Muscle of leg (tissue), 16 donors: ENCODE measurements at places on chromosomes 4 and X.
A peak's percentile ranks its signal among the peaks of the same experiment; 100 is the strongest.

- no peak for DNase-seq
Observed at GRCh38 chr4:26001413-26001812, 87.4 kb downstream of the SMIM20 start.

- no peak for DNase-seq
Observed at GRCh38 chr4:112416464-112416863, 99.5 kb downstream of the NEUROG2 start.

- peak; percentile 55 for DNase-seq
Observed at GRCh38 chr4:27366104-27366823, 505.6 kb downstream of the STIM2 start.

DNA sequence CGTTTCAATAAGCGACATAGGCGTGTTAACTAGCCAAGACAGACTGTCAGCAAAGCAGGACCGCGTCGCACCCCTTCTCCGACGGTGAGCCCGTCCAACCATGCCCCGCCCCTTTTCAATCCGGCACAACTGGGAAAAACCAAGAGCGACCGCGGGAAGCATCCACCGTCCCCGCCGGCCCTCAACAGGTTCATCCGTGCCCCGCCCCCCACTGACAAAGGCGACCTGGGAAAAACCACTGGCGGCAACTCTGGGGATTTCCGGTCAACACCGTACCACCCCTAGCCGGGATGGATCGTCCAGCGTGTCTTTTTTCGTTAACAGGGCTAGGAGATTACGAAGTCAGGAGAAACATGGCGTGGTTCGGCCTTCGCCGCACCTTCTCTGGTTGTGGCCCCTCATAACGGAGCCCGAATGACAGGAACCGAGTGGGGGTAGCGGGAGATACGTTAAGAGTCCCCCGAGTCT lies 377 bp downstream of the TIMM17B start:
- peak; percentile 86 for DNase-seq

GRCh38 chr4:156290811-156291210 lies 337.1 kb upstream of the CTSO start:
- no peak for DNase-seq

GRCh38 chrX:119686087-119686691 lies 6.8 kb downstream of the SEPTIN6 start:
- peak; percentile 81 for DNase-seq

DNA sequence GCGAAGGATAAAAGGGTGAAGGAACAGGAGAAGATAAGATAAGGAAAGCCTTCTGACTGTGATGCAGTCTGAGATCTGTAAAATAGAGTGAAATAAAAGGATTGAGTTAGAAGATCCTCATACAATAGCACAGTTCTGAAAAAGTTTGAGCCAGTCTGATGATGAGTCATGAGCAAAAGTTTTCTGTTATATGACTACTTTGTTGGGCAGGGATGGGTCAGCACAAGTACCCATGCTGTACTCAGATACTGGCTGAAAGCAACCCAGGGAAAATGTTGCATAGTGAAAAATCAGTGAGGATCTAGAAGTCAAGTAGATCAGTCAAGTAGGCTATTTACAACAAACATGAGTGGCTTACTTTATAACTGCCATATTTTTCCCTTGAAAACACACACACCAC lies 253.5 kb downstream of the PCDH10 start:
- no peak for DNase-seq

- no peak for DNase-seq
Observed at GRCh38 chrX:20529711-20530110, 263.0 kb upstream of the RPS6KA3 start.

DNA sequence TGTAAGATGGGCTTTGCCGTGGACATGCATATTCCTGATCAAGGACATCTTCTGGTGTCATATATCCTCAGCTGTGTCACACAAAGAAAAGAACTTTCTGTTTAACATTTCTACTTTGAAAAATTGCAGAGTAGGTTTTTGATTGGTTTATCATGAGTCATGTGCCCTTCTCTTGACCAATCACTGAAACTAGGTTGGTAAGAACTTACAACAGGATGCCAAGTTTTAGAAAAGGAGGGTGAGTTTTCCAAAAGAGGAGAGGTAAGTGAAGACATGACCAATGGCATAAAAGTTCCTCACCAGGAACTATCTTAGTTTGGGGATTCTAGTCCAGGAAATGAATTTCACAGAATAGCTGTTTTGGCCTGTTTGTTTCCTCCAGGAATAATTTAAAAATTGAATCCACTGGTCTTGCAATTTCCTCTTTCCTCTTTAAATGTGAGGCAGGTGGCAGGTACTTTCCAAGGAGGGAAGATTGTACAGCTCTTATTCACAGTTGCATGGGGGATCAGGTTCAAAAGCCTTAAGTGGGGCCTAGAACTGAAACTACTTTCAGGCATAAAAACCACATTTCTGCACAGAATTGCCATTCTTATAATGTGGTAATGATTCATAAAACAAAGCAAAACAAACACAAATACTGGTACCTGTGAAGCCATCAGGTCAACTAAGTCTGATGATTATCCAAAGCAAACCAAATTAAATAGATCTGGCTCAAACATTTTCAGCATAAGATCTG lies 1114.5 kb upstream of the LCORL start:
- DNase-seq: no peak

DNA sequence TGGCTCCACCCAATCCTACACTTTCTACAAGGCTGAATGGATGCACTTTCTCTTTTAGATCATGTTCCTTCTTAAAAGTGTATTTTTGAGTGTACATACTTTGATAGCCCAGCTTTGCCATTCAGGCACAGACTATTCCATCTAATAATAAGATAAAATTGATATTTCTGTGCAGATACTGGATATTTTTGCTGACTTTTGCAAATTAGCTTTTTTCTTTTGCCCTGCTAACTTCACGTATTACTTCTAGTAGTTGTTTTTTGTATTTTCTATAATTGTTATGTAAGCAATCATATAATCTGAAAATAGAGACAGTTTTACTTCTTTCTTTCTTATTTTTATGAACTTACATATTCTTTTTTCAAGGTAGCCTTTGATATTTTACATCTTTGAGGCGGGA lies 13.5 kb upstream of the GYPA start:
- no peak for DNase-seq

- DNase-seq: no peak
Observed at GRCh38 chr4:26590639-26591038, 6.8 kb downstream of the TBC1D19 start.

DNA sequence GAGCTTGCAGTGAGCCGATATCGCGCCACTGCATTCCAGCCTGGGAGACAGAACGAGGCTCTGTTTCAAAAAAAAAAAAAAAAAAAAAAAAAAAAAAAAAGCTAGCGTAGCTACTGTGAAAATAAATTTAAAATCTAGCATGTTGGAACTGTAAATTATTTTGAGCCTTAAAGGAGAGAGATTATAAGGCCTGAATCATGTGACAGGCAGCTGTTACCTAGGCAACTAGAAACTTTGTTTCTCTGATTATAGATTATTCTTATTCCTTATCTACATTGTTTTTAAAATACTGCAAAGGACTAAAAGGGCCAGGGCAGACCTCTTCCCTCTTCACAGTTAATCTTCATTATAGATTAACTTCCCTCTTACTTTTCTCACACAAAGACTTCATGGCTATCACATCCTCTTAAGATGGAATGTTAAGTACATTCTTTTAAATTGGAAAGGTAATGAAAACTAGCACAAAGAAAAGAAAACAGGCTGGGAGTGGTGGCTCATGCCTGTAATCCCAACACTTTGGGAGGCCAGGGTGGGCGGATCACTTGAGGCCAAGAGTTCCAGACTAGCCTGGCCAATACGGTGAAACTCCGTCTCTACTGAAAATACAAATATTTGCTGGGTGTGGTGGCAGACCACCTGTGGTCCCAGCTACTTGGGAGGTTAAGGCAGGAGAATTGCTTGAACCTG lies 21.1 kb upstream of the PDS5A start:
- no peak for DNase-seq

GRCh38 chrX:129780441-129781105 lies 824 bp downstream of the SASH3 start:
- no peak for DNase-seq

- DNase-seq: no peak
Observed at GRCh38 chr4:77043507-77044136, 32.2 kb downstream of the CCNI start.

GRCh38 chr4:145805490-145805889 lies 125.5 kb downstream of the C4orf51 start:
- no peak for DNase-seq

DNA sequence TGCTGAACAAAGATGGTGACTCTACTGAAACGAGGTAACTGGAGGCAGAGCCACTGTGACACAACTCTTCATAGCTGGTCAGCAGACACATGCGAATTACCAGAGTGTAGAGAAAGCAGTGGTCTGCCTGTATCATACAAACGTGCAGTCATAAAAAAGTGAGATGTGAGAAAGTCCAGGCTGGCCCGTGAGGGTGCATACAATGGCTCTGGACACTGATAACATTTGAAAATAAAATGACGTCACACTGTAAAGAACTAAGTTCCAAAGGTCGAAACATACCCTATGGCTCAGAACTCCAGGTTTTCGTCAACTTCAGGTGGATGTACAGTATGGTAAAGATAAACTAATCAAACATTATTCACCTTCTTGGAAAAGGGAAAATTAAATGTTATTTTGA lies 95.7 kb downstream of the SHISA3 start:
- no peak for DNase-seq

DNA sequence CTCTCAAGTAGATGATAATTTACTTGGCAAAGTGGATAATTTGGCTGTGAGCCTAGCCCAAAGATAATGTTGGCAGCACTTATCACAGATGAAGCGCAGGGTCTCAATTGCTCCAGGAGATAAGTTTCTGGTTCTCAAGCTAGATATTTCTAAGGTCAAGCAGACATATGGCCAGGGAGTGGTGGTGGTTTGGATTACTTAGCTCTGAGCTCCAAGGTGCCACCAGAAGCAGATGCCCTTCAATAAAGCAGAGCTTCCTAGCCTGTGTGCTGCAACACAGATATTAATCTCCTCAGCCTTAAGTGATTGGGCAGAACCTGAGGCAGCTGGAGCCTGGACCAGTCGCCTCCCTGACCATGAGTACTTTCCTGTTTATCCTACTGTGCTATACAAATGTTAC lies 79.2 kb upstream of the NALF2 start:
- DNase-seq: no peak

- DNase-seq: no peak
Observed at GRCh38 chr4:47717188-47717587, 120.7 kb downstream of the CORIN start.

DNA sequence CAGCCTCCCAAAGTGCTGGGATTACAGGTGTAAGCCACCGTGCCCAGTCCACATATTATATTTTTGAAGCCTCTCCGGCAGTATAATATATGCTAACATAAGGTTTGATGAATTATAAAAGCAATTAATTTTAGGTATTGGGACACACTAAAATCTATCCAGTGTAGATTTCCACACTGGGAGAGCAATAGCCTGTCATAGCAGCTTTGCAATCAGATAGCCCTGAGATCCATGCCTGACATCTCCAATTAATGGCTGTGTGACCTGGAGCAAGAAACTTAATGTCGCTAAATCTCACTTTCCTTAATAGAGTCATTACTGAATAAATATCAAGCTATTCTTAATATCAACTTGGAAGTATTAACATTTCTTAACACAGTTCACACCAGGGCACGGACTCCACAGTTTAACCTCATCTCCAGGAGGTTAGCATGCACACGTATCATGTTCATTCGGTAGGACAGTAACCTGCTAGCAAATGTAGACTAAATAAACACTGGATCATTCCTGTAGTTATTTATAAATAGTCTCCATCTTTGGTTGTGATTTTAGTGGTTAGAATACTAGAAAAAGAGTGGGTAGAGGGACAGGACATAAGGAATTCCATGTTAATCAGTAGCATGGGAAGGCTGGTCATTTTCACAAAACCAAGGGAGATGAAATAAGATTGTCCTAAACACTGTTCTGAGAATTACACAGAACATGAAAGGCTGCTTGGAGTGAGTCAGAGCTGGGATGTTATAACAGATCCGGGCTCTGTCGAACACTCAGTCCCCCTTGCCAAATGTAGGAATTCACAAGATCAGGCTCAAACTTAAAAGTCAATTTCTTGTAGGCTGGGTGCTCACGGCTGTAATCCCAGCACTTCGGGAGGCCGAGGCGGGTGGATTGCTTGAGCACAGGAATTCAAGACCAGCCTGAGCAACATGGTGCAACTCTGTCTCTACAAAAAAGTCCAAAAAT lies 254.7 kb downstream of the PALLD start:
- no peak for DNase-seq

DNA sequence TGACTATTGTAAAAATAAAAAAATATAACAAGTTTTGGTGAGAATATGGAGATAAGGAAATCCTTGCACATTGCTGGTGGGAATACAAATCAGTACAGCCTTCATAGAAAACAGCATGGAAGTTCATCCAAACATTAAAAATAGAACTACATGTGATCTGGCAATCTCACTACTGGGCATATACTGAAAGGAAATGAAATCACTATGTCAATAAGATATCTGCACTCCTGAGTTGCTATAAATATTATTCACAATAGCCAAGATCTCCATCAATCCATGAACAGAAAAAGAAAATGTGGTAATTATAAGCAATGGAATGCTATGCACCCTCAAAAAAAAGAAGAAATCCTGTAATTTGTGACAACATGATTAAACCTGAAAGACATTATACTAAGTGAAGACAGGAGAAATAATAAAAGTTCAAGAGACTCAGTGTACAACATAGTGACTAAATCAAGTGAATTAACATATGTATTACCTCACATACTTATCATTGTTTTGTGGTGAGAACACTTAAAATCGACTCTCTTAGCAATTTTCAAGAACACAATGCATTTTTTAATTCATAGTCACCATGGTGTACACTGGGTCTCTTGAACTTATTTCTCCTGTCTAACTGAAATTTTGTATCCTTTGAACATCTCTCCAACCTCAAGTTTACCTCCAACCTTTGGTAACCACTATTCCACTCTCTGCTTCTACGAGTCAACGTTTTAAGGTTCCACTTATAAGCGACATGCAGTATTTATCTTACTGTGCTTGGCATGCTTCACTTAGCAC lies 1703.7 kb upstream of the AGA start:
- DNase-seq: no peak

GRCh38 chr4:30763321-30763727 lies 43.2 kb downstream of the PCDH7 start:
- no peak for DNase-seq
